ENCODE measurements at places on chromosomes 5 and 9.

DNA sequence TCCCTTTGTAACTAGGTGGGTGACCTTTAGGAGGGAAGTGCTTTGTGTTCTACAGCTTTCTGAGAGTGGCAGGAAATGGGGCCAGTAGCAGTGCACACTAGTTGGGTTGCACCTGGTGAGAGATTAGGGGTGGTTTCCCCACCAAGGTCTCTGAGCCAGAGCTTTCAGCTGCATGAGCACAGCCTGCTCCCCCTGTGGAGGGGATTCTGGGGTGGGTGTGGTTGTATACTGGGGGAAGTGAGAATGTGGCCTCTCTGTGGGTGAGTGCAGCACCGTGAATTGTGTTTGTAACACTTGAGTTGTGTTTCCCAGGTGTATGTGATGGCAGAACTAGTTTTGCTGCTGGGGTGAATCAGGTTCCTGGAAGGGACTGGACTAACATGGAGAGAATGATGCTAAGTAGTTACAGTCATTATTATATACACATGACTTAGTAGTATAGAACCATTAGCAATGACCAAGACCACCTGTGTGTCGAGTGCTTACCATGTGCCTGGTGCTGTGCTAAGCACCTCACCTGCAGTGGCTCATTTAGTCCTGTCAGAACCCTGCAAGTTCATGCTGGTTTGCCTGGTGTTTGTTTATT is 11.8 kb upstream of the CXXC5 start:
- no peak for DNase-seq

DNA sequence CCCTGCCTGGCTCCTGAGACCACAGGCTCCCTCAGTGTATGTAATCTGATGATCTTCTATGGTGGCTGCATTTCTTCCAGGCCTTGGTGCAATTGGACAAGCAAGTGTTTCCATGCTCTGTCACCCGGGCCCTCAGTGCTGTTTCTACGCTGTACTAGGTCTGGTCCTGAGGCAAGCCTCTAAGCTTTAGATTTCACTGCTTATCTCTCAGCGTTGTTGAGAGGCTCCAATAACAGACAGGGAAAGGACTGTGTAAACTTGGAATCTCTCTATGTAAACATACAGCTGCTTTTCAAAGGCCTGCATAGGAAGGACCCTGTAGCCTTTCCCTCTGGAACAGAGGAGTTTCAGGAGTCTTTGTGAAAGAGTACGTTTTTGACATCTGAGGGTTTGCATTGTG is 38.6 kb upstream of the NFIB start:
- DNase-seq = no peak

DNA sequence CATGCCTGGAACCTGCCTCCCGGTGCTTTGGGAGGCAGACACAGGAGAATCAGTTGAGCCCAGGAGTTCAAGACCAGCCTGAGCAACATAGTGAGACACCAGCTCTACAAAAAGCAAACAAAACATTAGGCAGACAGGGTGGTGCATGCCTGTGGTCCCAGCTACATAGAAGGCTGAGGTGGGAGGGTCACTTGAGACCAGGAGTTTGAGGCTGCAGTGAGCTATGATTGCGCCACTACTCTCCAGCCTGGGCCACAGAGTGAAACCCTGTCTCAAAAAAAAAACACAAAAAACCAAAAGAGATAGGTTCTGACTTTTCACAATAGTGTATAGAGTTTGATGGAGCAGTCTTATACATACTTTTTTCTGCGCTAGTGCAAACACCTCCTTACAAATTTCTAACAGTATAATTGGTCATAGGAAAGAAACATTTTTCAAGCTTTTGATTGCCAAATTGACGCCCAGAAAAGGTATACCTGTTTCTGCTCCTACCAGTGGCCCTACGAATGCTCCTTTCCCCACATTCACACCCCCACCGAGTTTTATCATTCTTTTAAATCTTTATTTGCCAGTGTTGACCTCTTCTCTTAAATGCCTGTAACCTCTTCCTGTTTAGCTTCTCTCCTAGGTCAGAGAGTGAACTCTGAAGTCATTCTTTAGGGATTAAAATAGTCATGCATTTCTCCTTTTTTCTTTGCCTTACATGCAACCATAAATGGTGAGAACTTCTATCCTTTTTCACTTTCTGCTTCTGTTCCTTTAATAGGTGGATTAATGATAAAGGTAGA is 7.5 kb downstream of the DOCK8 start:
- DNase-seq = no peak

DNA sequence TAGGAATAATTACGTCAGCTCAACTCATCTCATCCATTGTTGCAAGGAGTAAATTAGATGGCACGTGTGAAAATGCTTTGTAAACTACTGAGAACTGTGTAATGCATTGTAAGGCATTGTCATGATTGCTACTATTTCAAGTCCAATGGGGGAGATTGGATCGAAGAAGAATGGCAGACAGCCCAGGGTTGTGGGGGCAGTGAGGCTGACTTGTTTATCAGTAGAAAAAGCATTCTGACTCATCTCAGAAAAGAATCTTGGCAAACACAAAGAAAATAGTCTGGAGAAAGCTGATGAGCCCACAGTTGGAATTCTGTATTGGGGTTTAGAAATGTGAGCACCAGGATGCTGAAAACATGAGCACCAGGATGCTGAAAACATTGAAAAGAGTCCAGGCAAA is 28.0 kb upstream of the DAP start:
- no peak for DNase-seq
